ENCODE measurements at places on chromosomes 2 and 18.

- no peak for DNase-seq
Observed at GRCh38 chr2:19232312-19232711, 126.1 kb downstream of the OSR1 start.

DNA sequence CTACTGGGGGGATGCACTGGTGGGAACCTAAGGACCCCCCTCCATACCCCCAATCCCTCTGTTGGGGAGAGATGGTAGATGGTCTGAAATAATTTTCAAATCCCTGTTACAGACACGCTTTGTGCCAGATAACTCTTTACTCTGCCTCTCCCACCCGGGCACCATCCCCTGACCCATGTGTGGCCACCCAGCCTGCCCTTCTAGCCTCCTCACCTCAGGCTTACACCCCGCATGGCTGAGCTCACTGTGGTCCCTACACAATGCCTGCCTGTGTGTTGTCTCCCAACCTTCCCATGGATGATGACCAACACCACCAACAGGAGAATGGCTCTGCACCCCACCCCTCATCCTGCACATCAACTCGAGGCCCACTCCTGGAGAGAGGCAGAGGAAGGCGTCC, 15.0 kb downstream of the SPEG start:
- DNase-seq = no peak

- DNase-seq = no peak
Observed at GRCh38 chr2:56502616-56503015, 318.8 kb downstream of the CCDC85A start.

- no peak for DNase-seq
Observed at GRCh38 chr2:232839411-232840079, 30.5 kb upstream of the SNORC start.

DNA sequence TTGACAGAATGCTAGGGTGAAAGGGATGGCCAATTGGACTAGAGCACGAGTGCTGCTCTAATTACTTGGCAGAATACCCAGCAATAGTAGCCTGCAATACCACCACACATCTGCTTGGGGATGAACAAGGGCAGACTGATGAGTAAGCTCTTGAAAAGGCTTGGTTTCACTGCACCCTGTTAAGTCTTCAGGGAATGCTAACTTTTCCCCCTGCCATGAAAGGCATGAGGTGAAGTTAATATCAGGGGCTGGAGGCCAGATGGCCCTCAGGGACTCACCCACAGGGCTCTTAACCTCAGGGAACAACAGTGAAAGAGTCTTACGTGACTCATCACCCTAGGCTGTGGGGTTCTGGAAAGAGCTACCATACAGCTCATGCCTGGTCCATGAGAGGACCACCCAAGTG, 51.7 kb upstream of the MYL1 start:
- no peak for DNase-seq

DNA sequence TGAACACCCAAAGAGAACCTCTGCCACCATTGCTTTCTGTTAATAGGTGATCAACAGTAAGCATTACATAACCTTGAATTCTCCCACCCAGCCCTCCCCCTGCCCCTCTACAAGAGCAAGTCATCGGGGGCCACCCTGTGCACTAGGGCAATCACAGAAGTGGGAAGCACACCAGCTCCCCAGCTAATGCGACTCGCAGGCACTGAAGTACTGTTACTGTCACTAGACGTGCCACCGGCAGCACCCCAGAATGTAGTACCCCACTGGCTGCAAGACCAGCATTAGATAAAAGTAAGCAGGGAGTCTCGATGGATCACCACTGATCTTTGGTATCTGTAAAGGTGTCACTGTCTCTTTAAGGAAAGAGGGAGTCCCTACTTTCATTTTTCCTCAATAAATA, 167.6 kb downstream of the FAM210A start:
- DNase-seq = no peak

DNA sequence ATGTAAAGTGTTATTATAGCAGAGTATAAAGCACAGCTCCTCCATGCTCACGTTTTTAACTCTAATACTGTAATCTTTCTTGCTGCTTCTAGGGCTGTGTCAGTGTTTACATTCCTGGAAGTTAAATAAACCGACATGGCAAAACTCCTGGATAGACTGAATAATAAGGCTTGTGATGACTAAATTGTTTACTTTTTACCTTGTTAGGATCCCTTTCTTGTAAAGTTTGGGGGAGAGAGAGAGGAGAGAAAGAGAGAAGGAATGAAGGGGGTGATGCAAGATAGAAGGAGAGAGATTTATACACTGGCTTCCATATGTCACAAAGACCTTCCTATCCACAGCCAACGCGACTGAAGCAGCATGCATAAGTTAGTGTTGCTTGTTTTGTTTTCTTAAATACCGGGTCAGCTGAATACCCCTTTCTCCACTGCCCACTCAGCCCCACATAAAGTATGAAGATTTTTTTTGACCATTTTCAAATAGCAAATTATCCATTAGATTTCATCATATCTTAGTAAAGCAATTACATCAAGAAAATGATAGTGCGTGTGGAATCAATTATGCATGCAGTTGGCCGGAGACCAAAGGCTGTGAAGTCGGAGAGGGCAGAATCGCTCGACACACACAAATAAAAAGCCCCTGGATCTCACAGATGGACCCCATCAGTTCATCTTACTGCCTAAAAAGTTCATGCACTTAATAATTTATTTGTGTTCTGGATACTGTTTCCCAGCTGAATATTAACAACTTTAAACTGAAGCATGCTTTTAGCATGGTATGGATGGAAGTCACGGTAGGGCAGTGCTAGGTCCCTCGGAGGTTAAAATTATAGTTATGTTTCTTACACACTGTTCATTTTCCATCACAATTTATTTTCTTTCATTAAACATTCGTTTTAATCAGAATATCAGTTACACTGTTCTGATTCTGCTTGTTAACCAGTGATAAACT, 20.1 kb downstream of the BCL11A start:
- DNase-seq = no peak

DNA sequence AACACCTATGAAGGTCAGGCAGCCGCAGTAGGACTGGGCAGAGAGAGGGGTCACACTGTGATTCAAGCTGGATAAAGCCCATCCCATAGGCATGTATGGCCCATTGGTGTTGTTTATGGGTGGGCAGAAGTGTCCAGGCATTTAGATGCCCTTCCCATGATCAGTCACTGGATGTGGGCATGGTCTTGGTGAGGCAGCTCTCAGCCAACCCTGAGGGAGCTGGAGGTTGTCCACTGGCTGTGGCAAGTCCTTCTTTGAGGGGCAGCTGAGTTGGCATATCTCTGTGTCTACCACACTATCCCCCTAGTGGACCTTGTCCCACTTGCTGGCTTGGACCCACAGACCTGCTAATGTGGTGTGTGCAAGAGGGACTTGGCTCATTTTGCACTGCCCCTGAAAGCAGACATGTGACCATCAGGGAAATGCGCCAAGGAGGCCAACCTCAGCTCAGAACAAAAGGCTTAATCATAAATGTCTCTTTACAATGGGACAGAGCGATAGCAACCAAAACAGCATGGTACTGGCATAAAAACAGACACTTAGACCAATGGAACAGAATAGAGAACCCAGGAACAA, 82.0 kb downstream of the TMEM17 start:
- DNase-seq = no peak
